ENCODE measurements at places on chromosomes 3 and 15.

- DNase-seq: no peak
Measured at GRCh38 chr3:4795905-4796304, 183.3 kb upstream of the BHLHE40 start.

DNA sequence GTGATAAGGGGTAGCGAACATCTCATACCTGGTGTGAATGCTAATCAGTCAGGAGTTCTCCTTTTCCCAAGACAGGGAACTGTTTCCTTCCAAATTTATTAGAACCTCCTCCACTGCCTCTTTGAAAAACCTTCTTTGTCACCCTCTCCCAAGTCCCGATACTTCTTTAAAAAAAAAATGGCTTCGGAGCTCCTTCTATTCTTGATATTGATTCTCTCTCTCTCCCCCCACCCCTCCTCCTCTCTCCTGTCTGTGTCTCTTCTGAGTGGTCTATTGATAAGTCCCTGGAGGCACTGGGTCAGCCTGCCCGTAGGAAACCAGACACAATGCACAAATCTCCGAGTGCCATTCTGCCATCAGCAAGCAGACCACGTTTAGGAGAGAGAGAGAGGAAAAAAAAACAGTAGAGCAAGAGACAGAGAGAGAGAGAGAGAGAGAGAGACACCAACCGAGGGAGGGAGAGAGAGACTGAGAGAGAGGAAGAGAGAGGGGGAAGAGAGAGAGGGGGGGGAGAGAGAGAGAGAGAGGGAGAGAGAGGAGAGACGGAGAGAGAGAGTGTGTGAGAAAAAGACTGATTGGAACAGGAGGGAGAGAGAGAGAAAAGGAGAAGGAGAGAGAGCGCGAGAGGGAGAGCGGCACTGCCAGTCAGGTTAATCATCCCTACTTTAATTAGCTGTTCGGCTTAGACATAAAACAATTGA, 160.9 kb downstream of the TIGIT start:
- no peak for DNase-seq

DNA sequence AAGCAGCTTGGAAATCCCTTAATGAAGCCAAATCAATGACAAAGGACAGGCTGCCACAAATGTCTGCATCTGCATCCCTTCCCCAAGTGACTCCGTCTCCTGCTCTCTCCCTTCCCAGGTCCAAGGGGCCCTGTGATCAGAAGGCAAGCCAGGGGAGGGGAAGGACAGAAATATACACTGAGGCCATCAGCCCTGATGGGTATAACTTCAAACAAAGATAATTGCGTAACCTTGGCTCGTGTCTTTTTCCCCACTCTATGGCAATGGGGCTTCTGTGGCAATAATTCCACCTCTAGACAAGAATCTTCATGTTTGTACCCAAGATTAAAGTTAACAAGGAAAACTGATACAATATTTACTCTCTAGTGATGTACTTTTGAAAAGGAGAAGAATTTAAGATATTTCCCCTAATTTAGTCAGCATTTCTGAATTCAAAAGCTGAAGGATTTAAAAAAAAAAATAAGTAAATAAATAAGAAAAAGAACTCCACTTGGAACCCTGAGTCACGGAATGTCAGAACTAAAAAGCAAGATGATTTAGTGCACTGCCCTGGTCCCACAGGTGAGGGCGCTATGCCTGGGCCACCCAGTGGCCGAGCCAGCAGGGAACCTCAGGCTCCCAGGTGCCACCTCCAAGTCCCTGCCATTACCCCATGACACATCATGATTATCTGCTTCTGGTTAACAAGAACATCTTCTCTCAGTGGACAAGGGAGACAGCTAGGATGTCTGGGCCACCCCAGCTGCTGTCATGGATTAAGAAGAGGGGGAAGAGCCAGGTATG, 154.5 kb downstream of the STT3B start:
- no peak for DNase-seq

DNA sequence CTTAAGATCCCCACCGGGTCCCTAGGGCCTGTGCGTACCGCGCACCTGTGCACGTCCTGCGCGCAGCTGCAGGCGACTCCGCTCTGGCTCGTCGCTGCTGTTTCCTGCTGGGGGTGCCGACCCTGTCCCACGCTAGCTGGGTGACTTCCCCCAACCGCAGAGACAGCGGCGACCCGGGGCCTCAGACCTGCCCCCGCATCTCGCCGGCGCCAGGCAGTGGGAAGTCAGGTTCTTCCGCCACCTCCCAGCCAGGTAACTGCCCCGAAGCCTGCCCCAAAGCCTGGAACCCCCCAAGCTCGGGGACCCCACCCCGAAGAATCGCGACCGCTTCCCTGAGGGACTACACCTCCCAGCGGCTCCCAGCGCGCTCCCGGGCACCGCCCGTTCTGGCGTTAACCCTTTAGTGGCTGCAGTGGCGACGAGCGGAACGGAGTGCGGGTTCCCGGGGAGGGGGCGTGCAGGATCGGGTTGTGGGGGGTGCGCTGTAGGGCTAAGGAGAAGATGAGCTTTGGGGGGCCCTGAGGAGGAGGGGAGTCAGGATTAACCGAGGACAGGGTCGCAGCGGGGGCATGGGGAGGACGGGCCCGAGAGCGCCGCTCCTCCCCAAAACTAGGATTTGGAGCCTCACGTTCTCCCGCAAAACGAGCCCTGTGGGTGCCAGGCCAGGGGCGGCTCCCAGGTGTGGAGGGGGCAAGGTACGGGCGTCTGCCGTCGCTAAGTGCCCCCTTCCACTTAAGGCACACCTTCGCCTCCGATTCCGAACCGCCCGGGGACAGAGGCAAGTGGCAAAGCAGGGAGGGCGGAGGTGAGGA, 589 bp downstream of the NEIL1 start:
- no peak for DNase-seq

GRCh38 chr15:67080118-67080899, 14.9 kb downstream of the SMAD3 start:
- no peak for DNase-seq

GRCh38 chr15:99508311-99508645, 57.5 kb upstream of the MEF2A start:
- DNase-seq: no peak

DNA sequence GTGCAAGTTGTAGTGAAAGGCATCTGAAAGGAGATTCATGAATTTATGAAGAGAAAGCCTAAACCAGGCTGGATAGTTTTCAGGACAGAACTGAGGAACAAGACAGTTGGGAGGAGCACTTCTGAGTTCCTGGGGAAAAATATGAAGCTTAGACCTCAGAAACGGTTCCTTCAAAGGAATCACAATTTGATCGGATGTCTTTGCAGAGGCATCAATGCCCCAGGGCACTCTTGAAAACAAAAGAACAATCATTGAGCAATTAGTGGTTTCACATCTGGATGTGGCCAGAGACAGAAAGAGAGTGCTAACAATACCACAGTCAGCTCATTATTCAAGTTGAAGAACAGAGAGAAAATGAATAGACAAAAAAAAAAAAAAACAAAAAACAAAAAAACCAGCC, 86.2 kb downstream of the KLF13 start:
- DNase-seq: no peak

DNA sequence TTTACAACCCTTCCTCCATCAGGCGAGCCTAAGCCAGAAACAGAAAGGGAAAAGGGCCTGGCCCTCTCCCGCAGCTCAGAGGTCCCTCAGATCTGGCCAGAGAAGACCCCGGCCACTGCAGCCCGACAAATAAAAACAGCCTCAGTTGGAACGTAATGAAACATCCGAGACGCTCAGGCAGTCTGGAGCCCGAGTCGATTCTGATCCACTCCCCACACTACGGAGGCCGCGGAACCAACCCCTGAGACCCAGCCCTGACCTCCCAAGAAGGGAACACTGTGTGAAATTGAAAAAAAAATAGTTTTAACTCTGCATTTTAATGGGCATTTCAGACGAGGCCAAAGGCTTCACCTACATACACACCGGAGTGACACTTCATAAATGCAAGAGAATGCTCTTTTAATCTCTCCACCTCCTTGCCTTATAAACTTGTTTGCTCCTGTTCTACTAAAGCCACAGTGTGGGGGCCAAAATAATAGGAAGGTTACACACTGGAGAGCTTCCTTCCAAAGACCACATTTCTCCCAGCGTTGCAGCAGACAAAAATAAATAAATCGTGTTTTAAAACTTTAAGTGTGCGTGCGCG, 3.7 kb downstream of the MEIS2 start:
- no peak for DNase-seq

Measured in AG04450 (cell line).